ENCODE measurements at places on chromosomes 4 and X.

DNA sequence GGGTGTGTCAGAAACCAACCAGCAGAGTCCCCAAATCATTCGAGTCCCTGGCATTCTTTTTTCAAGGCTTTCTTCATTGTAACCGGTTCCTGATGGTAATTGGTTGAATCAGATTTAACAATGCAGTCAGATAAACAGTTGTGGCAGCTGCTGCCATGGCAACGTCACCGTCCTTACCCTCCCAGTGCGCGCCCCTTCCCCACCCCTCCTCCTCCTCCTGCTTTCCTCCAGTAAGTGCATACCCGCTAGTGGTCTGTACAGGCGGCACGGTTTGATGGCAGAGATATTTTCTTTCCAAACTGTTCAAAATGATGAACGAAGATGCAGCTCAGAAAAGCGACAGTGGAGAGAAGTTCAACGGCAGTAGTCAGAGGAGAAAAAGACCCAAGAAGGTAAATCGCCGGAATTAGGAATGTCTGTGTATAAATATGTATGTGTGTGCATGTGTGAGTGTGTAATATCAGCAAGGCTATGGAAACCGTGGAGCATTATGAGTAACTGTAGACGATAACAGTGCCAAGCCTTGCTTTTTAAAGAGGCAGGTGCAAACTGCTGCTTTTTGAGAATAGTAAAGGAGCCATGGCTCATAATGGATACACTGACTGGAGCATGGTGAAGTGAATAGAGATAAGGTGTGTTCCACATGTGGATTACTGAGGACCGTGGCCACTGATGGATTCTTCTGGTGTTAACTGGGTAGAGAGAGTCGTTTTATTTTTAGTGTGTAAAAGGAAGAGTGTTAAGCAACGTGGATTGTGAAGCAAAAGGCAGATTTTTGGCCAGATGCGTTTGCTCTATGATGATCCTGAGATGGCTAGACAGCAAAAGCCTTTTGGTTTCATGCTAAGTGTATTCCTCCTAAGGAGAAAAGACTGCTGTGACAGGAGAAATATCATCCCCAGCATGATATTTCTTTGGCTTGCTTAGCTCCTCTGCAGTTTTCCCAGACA is at the start of gene ANK2:
ANK2 (plus strand) TSS at position 233 of the 950 bp plus-strand sequence; CDS start at position 309, 76 bp downstream.
- DNase-seq, result no peak

GRCh38 chr4:113781439-113782040 is 20.0 kb upstream of the CAMK2D start:
- DNase-seq, result no peak

- DNase-seq, result no peak
Observed at GRCh38 chr4:118173126-118173525, 138.8 kb downstream of the NDST3 start.

- DNase-seq, result no peak
Observed at GRCh38 chr4:14257903-14258302, 630.4 kb upstream of the BOD1L1 start.

DNA sequence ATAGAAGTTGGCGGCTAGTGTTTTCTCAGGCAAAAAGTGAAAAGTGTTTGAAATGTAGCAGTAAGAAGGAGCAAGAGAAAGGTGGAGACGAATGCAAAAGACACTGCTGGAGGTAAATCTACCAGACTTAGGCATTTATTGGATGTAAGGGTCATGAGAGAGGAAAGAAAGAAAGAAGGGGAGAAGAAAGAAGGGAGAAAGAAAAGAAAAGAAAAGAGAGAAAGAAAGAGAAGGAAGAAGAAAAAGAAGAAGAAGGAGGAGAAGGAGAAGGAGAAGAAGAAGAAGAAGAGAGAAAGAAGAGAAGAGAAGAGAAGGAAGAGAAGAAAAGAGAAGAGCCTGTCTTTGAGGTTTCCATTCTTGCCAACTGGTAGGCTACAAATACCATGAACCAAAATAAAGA is 31.2 kb downstream of the OPHN1 start:
- DNase-seq, result no peak

GRCh38 chr4:97867557-97868091 is 275.7 kb downstream of the STPG2 start:
- DNase-seq, result no peak

GRCh38 chrX:23185951-23186350 is 148.7 kb upstream of the PTCHD1 start:
- DNase-seq, result no peak

DNA sequence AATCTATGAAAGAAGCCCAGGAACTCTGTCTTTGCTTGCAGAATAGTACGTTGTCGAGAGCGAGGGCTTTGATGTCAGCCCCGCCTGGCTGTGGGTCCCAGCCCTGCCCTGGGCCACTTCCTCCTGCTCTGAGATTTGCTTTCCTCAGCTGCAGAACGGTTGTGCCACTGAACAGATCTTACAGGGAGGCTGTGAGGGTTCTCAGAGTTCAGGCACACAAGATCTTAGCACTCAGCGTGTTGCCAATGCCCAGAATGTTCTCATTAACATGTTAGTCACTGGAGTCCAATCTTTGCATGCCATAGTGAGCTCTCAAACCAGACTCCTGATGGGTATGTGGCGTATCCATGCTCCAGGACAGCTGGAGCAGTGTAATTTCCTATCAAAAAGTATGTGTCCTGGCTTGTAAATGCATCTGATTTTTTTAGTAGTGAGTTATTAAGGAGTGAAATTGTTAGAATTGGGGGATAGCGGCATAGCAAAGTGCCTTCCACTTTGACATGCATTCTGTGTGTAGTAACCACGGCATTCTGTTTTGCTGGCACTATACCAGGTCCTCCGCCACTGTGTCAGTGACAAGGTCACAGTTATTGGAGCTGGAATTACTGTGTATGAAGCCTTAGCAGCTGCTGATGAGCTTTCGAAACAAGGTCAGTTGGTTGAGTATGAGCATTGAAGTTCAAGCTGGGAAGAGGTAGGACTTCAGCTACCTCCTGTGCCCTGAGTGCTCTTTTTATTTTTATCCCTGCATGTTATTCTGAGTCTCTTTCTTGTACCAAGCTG is 31.6 kb downstream of the TKTL1 start:
- peak; percentile 46 for DNase-seq

GRCh38 chr4:141645611-141646340 is 9.4 kb downstream of the IL15 start:
- DNase-seq, result no peak

DNA sequence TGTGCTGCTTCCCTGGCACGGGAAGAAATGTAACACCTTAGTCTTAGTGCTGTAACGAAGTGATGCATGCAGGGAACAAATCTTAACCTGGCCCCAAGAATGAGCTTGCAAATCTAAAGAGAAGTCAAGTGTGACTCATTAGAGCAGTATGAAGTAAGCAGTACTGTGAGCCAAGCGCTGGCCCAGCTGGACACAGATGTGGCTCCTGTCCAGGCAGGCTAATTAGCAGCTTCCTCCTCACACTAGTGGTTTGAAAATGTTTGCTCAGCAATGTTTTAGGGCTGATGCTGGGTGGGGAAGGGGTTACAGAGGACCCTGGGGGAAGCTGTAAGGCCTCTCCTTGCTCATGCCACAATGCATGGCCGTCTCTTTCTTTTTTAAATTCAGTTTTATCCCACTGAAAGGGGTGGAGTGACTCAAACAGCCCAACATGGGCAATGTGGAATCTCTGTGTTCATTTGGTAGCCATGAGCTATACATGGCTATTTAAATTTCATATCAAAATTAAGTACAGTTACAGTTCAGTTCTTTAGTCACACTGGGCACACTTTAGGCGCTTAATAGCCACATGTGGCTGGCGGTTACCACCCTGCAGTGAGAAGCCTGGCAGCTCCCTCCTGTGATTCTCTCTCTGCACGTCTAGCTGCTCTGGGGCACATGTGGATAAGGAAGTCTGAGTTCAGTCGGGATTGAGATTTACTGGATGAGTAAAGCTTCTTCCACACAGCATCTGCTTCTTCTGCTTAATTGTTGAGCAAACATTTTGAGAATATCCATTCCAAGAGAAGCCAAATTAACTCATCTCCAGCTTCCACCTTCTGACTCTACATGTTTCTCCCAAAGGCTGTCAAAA is 48.8 kb downstream of the MAP7D2 start:
- DNase-seq, result no peak

DNA sequence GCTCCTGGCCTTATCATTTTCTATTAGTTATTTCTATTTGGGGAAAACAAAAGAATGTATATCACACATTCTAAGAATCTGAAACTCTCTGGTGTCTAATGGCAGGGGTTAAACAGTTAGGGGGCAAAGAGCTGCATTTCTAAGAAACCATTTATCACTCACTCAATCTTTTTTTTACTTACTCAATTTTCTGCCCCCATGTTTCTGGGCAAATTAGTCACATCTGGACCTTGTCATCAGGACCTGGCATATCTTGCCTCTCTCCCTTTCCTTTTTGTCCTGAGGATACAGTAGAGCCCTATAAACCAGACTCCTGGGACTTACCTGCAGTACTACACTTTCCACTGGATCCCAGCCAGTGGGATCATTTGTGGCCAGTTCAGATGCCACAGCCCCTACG is 89.1 kb downstream of the ANXA3 start:
- DNase-seq, result no peak

DNA sequence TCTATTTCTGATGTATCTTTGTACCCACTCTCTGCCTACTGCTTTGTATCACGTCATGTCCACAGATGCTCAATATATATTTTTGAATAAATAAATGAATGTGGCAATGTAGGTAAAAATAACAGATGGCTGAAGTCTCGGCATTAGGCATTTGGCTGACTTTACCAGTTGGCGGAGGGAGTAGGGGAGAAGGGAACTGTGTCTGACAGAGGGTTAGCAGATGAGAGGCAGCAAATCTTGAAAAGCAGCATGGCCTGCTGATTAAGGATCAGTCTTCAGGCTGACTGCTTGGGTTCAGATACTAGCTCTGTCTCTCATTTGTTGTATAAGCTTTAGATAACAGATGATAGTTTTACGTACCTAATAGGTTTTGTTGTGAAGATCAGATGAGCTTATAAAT is 31.9 kb upstream of the RASGEF1B start:
- DNase-seq, result no peak

DNA sequence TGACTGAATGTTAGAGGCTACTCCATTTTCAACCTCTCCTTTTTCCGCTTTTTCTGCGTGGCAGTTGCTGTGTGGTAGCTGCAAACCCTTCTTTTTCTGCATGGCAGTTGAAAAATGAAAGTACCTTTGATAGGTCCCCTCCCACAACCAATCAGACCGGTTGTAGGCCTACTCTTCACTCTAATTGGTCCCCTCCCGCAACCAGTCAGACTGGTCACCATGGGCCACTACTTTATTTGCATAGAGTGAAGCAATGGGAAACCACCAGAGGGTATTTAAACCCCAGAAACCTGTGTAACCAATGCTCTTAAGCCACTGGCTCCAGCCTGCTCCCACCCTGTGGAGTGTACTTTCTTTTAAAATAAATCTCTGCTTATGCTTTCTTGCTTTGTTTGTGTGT is 877.8 kb downstream of the FAM133A start:
- DNase-seq, result no peak

DNA sequence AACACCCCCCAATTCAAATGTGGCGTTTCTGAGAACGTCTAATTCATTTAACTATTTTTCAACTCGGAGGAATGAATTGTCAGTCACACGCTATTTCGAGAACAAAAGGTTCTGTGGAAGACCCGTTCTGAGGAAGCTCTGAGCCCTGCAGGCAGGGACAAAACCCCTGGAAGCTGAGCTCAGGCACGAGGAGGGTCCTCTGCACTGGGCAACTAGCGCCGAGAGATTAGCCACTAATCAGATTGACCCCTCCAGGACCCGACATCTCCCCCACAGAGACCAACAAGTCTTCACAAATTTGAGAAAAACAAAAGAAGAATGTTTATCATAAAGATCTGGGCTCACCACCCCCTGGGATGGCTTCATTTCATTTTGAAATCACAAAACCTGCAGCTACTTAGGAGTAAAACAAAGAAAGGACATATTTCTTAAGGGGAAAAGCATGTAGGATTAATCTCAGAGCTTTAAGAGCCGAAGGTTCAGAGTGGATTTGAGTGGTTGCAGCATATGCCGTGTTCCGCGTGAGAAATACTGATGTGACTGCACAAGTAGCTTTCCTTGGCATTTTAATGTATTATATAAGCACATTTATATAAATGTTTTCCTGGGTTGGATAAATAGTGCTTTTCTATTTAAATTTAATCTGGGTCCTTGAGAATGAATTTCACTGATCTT is 41.8 kb downstream of the ADRA2C start:
- no peak for DNase-seq

DNA sequence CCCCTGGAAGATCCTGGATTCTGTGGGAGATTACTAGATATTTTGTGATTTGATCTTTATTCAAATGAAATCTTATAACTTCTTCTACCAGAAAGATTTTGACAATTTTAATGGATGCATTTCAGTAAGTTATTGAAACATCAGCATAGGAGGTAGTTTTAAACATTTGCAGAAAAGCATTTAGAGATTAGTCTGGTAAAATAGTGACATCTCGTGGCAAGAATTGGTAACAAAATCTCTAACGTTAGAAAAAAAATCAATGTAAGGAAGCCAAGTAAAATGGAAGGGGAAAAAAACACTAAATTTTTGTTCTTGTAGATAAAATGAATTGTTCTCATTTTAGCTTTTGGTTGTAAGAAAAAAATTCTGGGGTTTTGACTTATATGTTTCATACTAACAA is 73.3 kb downstream of the TASL start:
- DNase-seq, result no peak

DNA sequence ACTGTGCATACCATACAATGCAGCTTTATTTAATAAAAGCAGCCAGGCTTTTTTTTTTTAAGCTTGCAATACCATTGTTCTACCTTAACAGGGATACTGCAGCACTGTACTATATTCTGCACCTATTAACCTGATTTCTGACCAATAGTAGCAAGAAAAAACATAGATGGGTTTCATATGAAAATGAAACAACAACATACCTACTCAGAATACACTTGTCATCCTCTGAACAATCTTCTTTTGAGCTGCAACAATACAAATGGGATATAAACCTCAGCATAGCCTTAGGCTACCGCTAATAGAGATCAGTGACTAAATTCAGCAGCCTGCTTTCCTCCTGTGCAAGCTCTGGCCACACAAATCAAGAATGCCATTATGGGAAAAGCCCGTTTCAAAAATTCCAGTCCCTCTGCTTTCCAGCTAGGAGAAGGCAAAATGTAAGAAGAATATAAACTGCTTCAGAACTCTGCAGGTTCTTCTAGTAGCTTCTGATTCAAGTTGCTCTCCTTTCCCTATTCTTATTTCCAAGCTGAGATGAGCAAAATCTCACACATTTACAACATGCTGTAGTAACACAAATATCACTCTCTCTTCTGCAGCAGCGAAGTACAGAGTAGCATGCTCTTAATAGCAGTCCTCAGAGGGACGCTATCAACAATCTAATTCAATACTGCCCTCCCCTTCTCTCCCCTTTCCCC is 143.4 kb downstream of the KLHL13 start:
- no peak for DNase-seq

GRCh38 chrX:126552313-126553022 is at the start of gene DCAF12L1:
Gene DCAF12L1, minus strand, starts transcription at chrX:126552814. Its CDS starts 206 bp downstream, at chrX:126552608.
- no peak for DNase-seq

GRCh38 chr4:24278693-24279092 is 305.7 kb downstream of the DHX15 start:
- DNase-seq, result no peak

- no peak for DNase-seq
Observed at GRCh38 chr4:154399259-154399974, 92.2 kb downstream of the DCHS2 start.

DNA sequence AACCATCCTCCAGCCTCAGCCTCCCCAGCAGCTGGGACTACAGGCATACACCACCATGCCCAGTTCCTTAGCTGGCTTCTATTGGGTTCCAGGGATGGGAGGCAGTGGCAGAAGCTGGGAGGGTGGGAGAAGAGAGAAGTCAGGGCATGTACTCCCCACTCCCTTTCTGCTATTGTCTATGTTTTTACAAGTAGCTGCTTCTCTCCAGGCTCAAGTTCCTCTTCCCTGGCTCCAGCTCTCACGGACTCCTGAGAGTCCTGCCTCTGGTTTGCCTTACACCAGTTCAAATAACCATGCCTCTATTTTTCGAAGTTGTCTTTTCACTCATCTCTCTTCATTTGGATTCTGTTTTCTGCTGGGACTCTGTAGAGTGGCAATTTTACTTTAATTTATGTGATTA is 2.9 kb downstream of the TBC1D9 start:
- DNase-seq, result no peak

Data from activated T-helper 1 cell treated with Interleukin-2 at 50 U/mL for 16 hours (primary cell).